ENCODE measurements at places on chromosomes 3 and 15.

- no peak for DNase-seq
Observed at GRCh38 chr15:56184516-56184915, 59.2 kb downstream of the RFX7 start.

GRCh38 chr3:28224430-28224829 lies 17.0 kb upstream of the CMC1 start:
- no peak for DNase-seq

GRCh38 chr15:70014860-70015490 lies 82.7 kb downstream of the TLE3 start:
- no peak for DNase-seq

DNA sequence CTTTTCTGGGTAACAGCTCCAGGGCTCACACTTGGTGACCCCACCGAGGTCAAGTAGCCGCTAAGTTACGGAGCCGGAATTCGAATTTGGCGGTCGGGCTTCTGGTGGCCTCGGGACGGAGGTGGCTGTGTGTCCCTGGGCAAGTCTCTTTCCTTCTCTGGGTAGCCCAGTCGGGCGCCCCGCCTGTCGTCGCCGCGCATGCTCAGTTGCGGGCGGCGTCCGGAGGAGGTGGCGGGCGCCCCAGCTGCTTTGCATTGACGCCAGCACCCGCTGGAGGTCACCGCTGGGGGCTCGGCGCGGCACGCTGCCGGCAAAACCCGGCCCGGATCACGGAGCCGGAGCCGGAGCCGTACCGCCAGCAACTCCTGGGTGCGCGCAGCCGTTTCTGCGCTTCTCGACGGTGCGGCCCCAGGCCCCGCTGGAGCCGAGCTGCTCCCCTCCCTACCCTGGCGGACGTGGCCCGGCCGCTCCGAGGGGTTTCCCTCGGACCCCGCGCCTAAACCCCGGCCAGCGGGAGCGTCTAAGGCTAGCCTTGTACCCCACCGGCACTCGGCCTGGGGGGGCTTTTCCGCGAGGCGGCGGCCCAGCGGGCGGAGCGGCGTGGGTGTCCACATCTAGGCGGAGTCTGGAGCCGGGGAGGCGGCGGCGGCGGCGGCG lies 474 bp upstream of the PDE8A start:
- DNase-seq, result no peak

- no peak for DNase-seq
Observed at GRCh38 chr3:127114337-127115070, 78.4 kb upstream of the PRR23E start.

GRCh38 chr3:62088472-62089104 lies 284.8 kb downstream of the FEZF2 start:
- DNase-seq, result no peak

DNA sequence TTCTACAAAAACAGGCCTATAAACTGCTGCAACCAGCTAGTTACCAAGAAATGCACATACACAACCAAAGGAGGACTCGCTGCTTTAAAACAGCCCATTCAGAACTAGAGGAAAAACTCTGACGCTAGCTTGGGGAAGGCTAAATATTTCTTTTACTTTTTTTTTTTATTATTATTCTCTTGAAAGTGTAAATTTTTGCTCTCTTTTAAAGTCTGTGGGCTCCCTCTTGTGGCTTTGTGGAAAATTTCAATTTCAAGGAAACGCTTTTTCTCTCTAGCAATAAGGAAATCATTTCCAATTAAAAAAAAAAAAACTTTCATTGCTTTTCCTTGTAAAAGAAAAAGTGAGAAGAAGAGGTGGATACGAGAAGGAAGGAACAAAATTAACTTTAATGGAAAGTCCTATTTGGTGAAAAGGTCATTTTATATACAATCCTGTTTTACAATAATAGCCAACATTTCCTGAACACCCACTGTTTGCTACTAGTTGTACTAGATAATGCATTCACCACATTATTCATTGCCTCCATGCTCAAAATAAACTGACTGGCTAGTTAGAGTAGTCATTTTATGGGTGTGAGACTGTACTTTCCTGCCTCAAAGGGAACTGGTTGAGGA lies 51.2 kb upstream of the SAMMSON start:
- DNase-seq, result no peak

- no peak for DNase-seq
Observed at GRCh38 chr3:64586952-64587351, 100.8 kb downstream of the ADAMTS9 start.

GRCh38 chr3:50817756-50818529 lies 143.2 kb downstream of the DOCK3 start:
- DNase-seq, result no peak

GRCh38 chr3:4864503-4864902 lies 114.7 kb upstream of the BHLHE40 start:
- no peak for DNase-seq

DNA sequence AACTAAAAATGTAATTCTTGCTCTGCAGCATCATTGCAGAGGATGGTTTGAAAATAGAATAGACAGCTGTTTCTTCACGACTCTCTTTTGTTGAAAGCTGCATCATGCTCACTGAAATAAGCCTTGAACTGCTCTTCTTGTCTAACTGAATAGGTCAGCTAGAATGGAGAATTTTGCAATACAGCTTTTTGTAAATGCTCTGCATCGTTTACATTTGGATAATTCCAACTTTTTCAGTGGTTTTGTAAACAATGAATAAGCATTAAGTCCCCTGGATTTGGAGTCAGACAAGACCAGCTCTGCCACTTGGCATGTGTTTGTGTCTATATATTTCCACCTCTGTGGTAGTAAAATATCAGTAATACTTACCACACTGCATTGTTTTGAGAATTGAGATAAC lies 95.2 kb downstream of the PLSCR2 start:
- DNase-seq, result no peak

- no peak for DNase-seq
Observed at GRCh38 chr3:123914829-123915228, 30.7 kb upstream of the MYLK start.

DNA sequence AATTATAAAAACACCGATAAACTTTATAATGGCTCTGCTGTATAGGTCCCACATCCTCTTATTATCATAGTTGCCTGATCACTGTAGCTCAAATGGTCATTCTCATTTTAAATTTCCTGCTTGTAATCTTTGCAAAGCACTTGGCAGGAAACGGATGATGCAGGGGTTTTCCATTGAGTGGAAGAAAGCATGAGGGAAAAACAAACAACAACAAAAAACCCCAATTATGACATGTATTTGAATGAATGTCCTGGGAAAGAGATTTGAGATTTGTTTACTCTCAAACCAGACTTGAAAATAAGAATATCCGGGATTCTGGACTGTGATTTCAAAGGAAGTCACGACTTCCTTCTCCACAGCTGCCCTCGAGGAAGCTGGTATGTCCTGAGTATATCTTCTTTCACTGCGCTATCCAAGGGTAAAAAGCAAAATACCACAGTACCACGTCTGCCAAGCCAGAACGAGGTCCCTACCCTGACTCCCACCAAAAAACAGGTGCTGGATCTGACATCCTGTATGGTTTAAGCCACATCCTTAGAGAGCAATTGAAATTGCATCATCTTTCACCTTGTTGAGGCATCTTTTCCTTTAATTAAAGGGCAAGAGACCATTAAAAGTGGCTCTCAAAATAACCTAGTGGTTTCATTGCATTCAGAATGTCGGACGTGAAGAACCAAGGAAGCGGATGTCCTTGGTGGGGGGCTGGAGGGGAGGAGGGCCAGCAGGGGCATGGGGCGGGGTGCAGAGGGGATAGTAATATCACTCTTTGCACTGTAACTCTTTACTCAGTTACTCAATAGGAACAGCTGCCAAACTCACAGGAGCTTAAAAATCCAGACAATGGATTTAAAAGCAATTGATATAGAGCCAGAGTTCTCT lies 13.5 kb upstream of the TIPIN start:
- no peak for DNase-seq

DNA sequence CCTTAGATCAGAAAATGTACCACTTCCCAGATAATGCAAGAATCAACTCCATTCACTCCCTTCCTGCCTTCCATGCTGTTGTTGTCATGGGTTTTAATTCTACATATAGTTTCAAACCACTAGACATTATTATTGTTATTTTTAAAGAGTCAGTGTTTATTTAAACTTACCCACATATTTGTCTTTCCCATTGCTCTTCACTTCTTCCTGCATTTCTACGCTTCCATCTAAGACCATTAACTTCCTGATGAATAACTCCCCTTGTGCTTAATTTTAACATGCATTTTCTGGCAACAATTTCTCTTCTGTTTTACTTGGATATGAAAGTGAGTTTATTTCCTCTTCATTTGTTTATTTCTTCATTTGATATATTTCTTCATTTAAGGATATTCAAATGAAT lies 127.1 kb upstream of the FHIT start:
- DNase-seq, result no peak

DNA sequence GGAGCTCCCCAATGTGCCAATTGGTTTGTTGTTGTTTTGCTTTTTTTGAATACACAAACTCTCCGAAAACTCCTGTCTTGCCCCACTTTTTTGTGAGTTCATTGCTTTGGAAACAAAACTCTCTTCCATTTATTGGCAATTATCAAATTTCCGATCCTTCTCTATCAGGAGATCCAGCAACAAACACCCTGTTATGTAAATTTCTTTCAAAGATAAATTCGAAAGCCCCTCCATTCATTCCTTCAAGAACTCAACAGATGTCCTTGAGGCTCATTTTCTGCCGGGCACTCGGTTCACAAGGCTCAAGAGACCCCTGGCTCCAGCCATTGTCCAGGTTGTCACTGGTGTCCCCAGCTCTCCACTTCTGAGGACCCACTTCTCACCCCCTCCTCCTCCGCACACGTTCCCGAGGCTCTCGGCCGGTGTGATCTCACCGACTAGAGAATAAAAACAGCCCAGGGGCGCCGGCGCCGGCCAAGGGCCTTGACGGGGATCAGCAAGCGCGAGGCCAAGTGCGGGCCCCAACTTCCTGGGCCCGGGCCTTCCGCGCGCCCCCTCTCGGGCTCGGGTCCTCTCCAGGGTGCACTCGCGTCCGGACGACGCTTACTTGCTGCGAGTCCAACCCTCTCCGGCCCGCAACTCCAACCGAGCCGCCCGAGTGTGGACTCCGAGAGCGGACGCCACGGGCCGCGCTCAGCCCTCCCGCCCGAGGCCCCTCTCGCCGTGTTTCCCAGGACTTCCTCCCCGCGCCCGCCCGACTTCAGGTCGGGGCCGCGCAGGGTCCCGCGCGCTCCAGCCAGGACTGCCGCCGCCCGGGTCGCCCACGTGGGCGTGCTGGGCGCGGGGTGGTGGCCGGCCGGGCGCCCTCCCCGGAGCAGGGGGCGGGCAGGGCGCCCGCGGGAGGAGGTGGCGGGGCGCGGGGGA lies 533 bp upstream of the SMAD3 start:
- DNase-seq, result no peak

DNA sequence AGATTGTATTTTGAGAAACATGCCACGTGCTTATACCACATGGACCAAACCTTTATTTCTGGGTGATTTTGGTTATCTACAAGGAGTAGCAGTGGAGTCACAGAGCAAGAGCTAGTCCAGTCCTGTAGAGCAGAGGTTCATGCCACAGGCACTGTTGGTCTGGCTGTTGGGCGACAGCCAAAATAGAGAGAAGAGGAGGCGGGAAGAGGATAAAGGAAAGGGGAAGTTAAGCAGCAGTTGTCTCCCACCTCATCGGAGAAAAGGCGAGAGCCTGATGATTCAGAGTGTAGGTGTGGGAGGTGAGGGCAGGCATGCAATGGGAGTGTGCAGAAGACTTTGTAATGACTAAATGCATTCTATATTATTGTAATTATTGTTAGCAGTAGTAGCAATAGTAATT lies 237.5 kb upstream of the ROPN1 start:
- DNase-seq, result no peak

DNA sequence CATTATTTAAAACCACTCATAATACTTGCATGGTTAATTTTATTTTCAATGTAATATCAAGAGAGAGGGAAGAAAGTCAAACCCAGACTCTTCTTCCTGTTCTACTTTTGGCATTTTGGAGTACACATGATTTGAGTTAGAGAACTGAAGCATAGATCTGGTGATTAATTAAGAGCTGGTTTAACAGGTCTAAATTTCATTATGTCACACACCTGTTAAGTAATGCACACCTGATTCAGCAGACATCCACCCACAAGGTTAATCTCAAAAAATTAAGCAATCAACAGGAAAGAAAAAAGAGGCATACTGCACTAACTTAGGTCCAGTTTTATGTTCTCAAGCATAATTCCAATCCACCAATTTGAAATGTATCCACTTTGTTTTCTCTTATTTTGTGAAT lies 101.1 kb upstream of the ICE2 start:
- no peak for DNase-seq

DNA sequence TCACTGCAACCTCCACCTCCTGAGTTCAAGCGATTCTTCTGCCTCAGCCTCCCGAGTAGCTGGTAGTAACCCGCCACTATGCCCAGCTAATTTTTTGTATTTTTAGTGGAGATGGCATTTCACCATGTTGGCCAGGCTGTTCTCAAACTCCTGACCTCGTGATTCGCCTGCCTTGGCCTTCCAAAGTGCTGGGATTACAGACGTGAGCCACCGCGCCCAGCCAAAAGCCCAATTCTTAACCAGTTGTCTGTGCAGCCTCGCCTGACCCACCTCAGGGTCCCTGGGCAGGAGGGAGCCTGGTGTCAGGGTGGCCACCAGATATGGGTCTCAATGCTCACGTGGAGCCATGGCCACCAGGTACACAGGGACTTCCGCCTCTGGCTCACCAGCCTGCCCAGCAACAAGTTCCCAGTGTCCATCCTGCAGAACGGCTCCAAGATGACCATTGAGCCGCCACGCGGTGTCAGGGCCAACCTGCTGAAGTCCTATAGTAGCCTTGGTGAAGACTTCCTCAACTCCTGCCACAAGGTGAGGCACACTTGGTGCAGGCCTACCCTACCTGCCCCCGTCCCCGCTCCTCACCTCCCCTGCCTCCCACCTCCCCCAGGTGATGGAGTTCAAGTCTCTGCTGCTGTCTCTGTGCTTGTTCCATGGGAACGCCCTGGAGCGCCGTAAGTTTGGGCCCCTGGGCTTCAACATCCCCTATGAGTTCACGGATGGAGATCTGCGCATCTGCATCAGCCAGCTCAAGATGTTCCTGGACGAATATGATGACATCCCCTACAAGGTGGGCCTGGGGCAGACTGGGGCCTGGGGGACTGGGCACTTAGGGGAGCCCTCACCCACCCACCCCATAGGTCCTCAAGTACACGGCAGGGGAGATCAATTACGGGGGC lies 48.6 kb downstream of the SEMA3G start:
- no peak for DNase-seq

- DNase-seq, result no peak
Observed at GRCh38 chr15:92958105-92958504, 58.0 kb downstream of the CHD2 start.

- DNase-seq, result no peak
Observed at GRCh38 chr3:12442654-12443501, 41.4 kb upstream of the TSEN2 start.

DNA sequence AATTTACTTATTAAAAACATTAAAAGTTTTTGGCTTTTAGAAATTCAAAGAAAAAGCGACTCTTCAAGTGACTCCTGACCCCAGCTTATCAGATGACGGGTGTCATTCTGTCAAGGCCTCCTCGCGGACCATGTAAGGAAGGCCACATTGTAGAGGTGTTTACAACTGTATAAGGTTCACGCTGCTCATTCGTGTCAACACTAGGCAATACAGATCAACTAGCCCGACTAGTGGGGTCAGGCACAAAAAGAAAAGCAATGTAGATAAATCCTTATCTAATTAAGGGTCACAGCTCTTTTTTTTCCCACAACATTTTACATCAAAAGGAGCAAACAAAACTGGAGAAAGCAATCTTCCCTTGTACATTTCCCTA lies 207.5 kb upstream of the NR2F2 start:
- no peak for DNase-seq
